ENCODE measurements at places on chromosomes 1 and 21.

GRCh38 chr21:19031953-19032352 lies 628.4 kb upstream of the TMPRSS15 start:
- no peak for DNase-seq

- DNase-seq = no peak
These were observed 97.4 kb upstream of the IPO9 start for GRCh38 chr1:201731592-201731991.

DNA sequence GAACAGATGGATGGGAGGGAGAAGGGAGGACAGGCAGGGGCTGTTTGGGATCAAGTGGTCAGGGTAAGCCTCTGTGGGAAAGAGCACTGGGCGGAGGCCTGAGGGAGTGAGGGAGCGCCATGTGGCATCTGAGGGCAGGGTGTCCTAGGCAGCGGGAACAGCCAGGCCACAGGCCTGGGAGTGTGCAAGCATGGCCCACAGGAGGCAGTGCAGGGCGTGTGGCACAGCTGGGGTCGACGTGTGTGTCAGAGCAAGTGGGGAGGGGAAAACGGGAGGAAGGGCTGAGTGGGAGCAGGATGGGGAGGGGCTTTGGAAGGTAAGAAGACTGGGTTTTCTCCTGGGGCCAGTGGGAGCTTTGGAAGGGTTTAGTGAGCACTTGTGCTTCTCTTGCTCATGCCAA lies 143.4 kb downstream of the SYF2 start:
- no peak for DNase-seq

DNA sequence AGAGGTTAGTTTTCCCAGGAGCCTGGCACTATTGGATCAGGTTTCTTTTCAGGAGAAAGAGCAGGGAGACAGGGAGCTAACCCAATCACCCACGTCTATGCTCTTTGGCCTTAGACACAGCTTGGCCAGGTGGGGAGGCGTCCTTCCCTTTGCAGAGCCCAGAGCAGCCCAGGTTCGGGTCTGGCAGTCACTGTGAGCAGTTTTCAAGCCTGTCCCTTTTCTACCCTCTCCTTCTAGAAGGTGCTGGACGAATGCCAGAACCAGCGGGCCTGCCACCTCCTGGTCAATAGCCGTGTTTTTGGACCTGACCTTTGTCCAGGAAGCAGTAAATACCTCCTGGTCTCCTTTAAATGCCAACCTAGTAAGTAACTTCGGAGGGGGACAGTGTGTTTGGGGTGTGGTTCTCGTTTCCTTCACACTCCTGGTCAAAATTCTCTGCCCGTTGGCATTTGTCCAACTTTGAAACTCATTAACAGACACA lies 44.9 kb downstream of the EVA1C start:
- no peak for DNase-seq

GRCh38 chr21:39599191-39599970 lies 13.4 kb upstream of the B3GALT5 start:
- no peak for DNase-seq

DNA sequence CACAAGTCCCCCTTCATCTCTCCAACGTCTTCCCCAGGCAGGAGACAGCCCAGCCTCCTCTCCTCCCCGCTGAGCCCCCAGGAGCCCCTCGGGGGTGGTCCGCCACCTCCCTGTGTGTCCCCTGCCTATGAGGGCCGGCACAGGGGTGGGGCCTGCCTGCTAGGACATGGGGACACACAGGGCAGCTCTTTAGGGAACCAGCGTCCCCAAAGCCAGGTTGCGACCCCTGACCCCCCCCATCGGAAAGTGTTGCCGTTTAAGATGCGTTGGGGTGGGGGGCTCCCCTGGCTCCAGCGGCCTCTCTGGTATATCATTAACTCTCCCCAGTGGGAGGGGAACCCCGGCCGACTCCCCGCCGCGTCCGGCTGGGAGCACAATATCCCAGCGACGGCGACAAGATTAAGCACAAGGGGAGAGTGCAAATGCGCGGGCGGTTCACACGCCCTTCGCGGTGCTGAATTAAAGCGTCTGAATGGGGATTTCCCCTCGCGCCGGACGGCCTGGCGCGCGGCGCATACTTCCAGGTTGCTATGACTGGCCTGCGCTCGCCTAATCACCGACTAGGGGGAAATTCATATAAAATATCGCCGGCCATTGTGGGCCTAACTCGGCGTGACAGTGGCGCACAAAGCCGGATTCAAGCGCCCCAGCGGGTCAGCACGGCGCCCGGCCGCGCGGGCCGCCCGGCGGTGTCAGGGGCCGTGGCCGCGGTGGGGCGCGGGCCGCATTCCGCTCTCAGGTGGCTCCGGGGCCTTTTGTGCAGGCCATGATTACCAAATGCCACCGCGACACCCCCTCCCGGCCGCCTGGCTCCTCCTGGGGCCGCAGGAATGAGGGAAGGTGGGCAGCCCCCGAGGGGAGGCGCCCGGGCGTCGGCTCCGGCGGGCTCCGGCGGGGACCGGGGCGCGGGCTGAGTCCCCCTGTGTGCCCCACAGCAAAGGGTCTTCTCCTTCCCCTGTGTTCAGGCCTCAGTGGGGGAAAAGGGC lies 30.9 kb downstream of the WNT3A start:
- DNase-seq = no peak

GRCh38 chr1:212451416-212452322 lies 18.9 kb downstream of the NENF start:
- DNase-seq = no peak

DNA sequence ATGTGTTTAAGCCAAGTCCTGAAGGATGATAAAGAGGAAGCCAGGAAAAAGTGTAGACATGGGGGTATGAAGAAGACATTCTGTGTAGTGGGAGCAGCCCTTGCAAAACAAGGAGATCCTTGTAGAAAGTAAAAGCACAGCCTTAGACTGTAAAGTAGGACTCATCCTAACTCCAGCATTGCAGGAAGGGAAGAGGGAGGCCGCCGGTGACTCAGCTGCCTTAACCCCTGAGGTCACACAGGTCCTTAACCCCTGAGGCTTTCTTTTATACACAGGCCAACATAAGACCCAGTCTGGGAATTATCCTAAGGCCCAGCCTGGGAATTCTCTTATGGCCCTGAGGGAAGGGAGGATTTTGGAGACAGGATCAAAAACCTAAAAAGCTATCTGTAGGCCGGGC lies 18.0 kb downstream of the PGM1 start:
- DNase-seq = no peak
